ENCODE measurements at places on chromosomes 3 and 15. TPM values are rescaled to one million over a fixed set of nuclear protein-coding genes. Genes with fewer than 3 reads are reported as not detected.

FXR1 gene
- 172 TPM for total RNA-seq

EIF4G1 gene
- 496 TPM for total RNA-seq

PSTPIP1 gene
- total RNA-seq: 4.4 TPM

ZKSCAN7 gene
- 4.8 TPM for total RNA-seq

CLDN18 gene
- total RNA-seq: not detected

SMCO1 gene
- not detected for total RNA-seq

SLC28A2 gene
- total RNA-seq: not detected

ZNF35 gene
- total RNA-seq: 9.7 TPM

WNT5A gene
- 80.7 TPM for total RNA-seq

IL5RA gene
- not detected for total RNA-seq

SLC22A14 gene
- 0.66 TPM for total RNA-seq

ZIC1 gene
- total RNA-seq: 0.03 TPM

SLC6A6 gene
- total RNA-seq: 55.4 TPM

KBTBD8 gene
- total RNA-seq: 3.1 TPM

STARD9 gene
- total RNA-seq: 7.8 TPM

SEMA3B gene
- total RNA-seq: 25.6 TPM

CHST2 gene
- total RNA-seq: 13.0 TPM

RCCD1 gene
- 18.0 TPM for total RNA-seq

GHSR gene
- total RNA-seq: not detected

PROS1 gene
- 72.8 TPM for total RNA-seq

WDR76 gene
- total RNA-seq: 3.8 TPM

TTC21A gene
- 6.8 TPM for total RNA-seq

TNNC1 gene
- total RNA-seq: 0.23 TPM

PRSS50 gene
- total RNA-seq: not detected

FBN1 gene
- 2,749 TPM for total RNA-seq

ELL3 gene
- total RNA-seq: 3.1 TPM

All from smooth muscle cell of the pulmonary artery (primary cell).